Right renal pelvis (tissue), 4 donors: ENCODE measurements at places on chromosomes 11 and 22.

DNA sequence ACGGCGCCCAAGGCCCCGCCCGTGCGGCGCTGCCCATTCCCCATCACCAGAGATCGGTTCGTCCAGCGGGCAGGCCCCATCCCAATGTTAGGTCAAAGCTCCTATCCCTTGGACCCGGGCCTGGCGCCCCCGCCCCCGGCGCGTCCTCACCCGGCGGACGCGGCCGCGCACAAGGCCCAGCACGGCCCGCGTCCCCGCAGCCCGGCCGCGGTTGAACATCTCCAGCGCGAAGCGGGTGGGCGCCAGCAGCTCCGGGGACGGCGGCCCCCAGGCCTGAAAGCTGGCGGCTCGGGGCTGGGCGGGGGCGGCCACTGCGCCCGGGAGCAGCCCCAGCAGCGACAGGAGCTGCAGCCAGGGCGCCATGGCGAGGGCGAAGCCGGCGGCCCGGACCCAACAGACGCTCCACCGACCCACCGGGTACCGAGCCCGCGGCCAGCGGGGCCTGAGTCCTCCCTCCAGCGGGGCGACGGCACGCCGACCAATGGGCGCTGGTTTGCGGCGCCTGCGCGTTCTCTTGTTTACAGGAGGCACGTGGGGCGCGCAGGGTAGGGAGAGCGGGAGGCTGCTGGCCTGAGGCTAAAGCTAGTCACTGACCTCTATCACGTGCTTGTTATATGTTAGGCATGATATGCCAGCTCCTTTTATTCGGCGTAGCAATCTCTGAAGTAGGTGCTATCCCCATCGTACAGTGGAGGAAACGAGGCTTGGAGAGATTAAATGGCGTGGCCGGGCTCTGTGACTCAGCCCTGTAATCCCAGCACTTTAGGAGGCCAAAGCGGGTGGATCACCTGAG lies at the start of gene CTSF:
CTSF (minus strand) TSS at position 483 of the 793 bp plus-strand sequence; CDS start at position 363, 120 bp downstream.
- peak; percentile 38 for DNase-seq

- no peak for DNase-seq
Measured at GRCh38 chr11:2248242-2248641, 22.1 kb downstream of the ASCL2 start.

DNA sequence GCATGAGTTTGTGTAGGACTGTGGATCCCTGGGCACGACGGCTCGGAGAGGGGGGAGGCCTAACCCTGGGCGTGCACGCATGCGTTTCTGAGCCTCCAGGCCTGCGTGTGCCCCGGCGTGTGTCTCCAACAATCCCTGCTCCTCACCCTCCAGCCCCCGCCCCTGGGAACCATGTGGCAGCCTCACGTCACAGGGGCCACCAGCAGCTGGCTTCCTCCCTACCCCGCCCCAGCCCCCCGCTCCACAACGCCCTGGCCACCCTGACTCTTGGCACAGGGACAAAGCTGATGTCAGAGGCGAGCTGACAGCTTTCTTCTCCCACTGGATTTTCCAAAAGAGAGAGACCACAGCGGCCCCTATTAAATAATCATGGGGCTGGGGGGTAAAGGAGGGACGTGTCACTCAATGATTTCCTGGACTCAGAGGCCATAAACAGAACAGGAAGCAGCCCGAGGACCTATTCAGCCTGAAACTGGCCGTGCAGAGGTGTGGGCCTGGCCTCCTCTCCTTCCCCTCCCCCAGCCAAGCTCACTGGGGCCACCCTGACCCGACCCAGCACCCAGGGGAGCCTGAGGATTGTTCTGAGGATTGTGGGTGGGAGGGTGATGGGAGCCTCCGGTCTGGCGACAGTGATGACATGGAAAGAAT lies 6.8 kb upstream of the LIF start:
- DNase-seq, result peak; percentile 59

DNA sequence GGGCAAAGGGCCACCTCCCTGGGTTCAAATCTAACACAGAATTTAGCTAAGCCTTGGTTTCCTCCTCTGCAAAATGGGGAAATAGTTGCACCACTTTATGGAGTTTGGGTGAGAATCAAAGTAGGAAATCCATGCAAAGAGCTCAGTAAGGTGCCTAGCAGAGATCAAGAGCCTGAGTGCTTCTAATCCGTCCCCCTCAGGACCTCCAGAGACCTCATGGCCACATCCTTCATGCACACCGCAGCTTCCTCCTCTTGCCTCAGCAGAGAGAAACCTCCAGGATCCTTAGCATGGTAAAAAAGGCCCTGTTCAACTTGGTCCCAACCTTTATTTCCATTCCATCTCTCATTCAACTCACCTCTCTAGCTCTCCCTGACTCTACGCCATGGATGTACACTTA lies 37.8 kb upstream of the NAV2 start:
- DNase-seq, result no peak

DNA sequence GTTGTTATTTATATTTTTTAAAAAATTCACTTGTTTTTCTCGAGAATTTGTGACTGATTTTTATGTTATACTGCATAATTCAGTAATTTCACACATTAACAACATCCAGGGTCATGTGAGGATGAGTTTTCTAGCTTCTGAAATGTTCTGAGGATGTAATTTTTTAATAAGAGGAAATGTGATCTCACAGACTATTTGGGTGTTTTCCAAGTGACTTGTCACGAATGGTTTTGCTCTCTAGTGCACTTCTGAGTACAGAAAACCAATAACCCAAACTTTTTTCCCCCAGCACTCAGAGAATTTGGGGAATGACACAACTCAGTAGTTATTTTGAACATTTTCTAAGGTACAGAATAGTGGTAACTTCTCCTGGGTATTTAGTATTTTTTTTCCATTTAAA lies 821.1 kb upstream of the ARHGAP42 start:
- no peak for DNase-seq

- DNase-seq, result no peak
Measured at GRCh38 chr11:44782478-44782877, 55.7 kb downstream of the TSPAN18 start.

DNA sequence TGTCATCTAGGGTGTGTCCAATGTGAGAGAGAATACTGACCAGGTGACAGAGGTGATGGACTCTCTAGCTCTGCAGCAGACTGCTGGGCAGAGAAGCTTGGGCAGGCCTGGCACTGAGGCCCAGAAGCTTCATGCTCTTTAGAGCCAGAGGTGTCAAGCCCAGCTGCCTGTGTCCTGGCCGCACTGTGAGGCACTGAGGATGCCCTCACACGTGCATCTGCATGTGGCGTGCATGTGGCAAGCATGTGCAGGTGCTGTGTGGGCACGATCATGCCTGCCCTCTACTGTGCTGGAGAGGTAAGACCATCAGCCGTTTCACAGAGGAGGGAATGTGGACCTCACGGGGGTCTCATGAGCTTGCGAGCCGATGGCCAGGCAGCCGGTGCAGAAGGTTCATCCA lies 15.8 kb upstream of the TXNRD2 start:
- DNase-seq, result no peak

DNA sequence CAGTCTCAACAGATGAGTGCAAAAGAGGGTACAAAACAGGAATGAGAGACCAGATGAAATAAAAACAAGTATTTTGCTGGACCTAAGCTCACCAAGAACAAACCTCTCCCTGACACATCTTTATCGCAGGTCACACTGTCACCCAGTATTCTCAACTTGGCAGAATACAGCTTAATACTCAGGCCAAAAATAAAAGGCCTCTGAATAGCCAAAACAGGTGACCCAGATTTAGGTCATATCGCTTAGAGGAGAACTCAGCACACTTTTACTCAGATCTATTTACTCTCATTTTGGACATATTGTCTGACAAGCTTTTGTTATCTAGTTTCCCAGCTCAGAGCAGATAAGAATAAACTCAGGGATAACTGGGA lies 216.9 kb upstream of the SYN3 start:
- DNase-seq, result no peak

DNA sequence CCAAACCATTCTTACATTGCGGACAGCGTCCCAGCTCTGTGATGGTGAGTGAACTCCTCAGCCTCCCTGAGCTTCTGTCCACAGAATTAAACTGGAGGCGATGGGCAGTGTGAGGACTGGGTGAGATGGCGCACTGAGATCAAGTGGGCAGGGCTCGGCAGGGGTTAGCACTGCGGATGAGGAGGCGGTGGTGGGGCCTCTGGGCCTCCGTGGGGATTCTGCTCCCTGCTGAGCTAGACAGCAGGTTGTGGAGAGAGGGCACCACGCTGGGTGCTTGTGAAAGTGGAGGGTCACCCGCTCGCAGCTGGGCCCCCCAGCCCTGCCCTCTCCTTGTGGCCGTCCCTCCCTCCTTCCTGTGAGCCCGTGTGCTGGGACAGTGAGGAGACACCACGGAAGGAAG lies 25.6 kb upstream of the PARVG start:
- no peak for DNase-seq

DNA sequence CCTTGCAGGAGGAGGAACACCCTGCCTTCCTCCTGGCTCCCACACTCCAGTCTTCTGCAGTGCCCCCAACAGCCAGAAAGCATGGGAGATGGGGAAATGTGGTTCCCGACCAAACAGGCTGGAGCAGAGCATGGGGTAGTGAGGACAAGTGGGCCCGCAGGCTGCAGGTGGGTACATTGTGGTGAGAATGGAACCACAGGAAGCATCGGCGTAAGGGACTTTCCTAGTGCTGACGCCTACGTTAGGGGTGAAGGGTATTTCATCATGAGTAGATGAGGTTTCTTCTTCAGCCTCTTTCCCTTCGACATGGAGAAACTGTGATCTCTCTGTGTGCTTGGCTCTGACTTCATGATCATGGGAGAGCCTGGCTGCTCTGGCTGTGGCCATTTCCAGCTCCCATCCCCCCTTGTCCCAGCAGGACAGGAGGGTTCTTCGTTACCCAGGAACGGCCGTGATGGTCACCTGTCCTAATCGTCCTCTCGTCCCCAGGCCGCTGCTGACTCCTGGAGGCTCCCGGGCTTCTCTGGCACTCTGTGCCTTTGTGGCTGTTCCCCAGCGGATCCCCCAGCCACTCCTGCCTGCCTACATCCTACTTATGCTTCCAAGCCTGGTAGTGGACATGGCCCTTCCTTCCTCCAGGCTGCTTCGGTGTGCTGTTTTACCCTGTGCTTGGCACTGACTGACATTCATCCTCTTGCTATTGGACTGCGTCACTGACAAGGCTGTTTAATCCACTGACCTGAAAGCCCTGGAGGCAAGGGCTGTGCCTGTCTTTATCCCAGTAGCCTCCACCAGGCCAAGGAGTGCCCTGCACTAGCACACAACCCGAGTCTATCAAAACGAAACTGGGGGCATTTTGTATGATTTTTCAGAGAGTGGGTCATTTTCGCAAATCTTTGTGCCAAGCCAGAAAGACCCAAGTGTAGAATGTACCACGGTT lies 65.2 kb upstream of the CECR2 start:
- no peak for DNase-seq

DNA sequence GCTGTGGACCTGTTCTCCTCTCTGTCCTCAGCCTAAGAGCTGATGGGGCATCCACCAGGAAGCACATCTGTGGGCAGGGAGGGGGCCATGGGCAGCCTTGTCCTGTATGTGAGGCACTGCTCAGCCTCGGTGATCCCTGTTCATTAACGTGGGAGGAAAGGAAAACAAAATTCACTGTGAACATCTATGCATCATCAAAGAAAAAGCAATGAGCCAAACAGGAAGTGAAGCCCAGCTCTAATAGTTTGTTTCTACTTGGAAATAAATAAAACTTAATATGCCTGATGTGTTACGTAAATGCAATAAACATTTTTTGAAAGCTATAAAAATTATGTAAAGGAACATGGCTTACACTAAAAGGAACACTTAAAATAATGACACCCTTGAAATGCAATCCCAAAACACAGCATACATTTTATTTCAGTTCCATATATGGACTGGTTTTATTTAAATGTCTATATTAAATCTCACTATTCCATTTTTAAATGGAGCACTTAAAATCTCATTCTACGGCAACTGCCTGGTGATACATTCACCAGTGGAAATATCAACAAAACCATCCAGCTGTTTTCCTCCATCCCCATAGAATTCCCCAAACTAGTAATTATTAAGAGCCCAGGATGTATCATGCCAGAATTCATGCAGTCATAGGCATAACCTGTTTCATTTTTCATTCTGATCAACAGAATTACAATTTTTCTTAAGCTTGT lies 78.3 kb downstream of the ZNF280B start:
- no peak for DNase-seq

- DNase-seq, result no peak
Measured at GRCh38 chr11:134667505-134667904, 255.5 kb upstream of the B3GAT1 start.

DNA sequence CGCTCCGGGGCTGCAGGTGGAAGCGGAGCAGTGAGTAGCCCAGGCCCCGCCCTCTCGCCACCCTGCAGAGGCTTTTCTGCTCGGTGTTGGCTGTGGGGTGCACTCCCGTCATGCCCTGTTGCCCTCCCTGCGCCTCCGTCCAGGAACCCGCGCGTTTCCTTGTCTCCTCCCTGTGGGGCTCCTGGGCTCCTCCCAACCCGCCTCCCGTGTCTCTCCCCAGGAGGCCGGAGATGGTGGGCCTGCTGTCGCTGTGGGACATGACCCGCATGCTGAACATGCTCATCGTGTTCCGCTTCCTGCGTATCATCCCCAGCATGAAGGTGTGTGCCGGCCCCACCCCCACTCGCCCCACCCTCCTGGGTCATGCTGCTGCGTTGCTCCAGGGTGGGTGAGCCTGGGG lies 32.4 kb downstream of the TPCN2 start:
- no peak for DNase-seq

- no peak for DNase-seq
Measured at GRCh38 chr11:69059985-69060384, 11.3 kb downstream of the TPCN2 start.

GRCh38 chr22:23277583-23278295 lies 97.4 kb downstream of the BCR start:
- DNase-seq, result no peak

- no peak for DNase-seq
Measured at GRCh38 chr11:114359342-114359741, 41.0 kb downstream of the C11orf71 start.

- no peak for DNase-seq
Measured at GRCh38 chr11:68863553-68864265, 22.0 kb upstream of the CPT1A start.

DNA sequence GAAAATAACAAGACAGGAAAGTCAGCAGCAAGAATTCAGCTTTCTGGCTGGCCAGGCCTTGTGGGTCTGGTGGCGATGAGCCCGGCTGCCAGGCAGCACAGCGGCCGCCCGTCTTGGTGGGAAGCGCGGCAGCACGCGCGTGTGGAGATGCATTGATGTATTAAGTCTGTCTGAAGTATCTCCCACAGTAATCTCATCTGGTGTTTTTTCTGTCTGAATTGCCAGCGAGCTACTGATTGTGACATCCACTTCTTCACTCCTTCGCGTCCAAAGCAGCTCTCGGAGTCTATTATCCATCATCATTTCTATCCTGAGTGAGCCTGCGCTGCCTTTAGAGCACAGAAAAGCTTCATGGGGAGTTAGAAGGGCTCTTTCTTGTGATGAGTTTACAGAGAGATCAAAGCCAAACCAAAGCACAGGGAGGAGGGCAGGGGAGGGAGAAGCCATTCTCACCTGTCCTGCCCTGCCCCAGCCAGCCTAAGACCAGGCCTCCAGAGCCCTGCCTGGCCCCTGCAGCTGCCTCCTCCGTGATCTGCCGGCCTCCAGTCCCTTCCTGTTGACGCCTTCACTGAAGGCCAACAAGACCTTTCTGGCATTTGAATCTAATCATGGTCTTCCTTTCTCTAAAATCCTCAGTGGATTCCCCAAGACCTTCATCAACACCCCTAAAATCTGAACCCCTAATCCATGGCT lies 1419.0 kb downstream of the TBC1D22A start:
- DNase-seq, result no peak

GRCh38 chr11:58887452-58887851 lies 42.9 kb upstream of the GLYATL2 start:
- no peak for DNase-seq
